ENCODE measurements at places on chromosomes 16 and 17. TPM values are rescaled to one million over a fixed set of nuclear protein-coding genes. Genes with fewer than 3 reads are reported as not detected.

- DNase-seq = no peak
Observed at GRCh38 chr16:56667581-56668571, at the start of gene MT1G. TSS of gene MT1G (minus strand) at chr16:56668065. CDS start at chr16:56667993, 72 bp downstream.

DNA sequence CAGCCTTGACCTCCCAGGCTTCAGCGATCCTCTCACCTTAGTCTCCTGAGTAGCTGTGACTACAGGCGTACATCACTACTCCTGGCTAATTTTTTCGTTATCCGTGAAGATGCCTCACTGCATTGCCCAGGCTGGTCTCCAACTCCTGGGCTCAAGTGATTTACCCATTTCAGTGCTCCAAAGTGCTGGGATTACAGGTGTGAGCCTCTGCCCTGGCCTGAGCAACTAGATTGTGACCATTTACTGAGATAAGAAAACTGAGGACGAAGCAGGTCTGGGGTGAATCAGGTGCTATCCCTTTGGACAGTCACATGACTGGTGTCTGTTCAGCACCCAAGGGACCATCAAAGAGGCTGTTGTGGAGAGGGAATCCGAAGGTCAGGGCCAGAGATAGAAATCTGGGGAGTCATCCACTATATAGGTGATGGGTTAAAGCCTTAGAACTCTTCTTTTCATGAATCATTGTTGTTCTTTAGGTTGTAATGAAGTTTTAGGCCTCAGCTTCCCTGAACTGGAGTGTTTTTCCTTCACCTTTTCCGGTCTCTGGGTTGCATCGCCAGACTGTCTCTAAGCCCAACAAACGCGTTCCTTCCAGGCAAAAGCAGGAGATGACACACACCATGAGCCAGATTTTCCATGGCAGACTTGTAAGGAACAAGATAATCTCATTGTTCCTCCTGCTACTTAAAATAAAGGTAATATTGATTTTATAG is 62.5 kb downstream of the FTO start:
- no peak for DNase-seq

PRR15L gene
- total RNA-seq = not detected

- no peak for DNase-seq
Observed at GRCh38 chr17:6241381-6241780, 171.2 kb downstream of the WSCD1 start.

Measured in SJSA1 (cell line).